ENCODE measurements at places on chromosomes 4 and X. TPM values are rescaled to one million over a fixed set of nuclear protein-coding genes. Genes with fewer than 3 reads are reported as not detected.

Gene EXOC1L
- not detected for total RNA-seq

Gene PTTG2
- not detected for total RNA-seq

Gene GLUD2
- total RNA-seq: 1.3 TPM

Gene VEGFD
- total RNA-seq: not detected

Gene NRK
- 0.16 TPM for total RNA-seq

Gene TMPRSS11B
- not detected for total RNA-seq

Gene FAM156A
- 37.0 TPM for total RNA-seq

Gene FGFBP1
- total RNA-seq: 0.88 TPM

Gene ZFP42
- 1.2 TPM for total RNA-seq

Gene PASD1
- total RNA-seq: not detected

Gene TLR2
- total RNA-seq: 7.8 TPM

Gene PPP1R2C
- not detected for total RNA-seq

Gene CLGN
- total RNA-seq: 5.5 TPM

Gene CXCL1
- not detected for total RNA-seq

Gene GBA3
- total RNA-seq: 0.37 TPM

Gene FATE1
- not detected for total RNA-seq

Gene FHIP1A
- 18.9 TPM for total RNA-seq

Gene MAGEA8
- total RNA-seq: not detected

Gene STAG2
- 67.6 TPM for total RNA-seq

Gene ADH7
- total RNA-seq: not detected

Gene ADAM29
- not detected for total RNA-seq

Gene STATH
- not detected for total RNA-seq

Gene CT45A2
- not detected for total RNA-seq

Gene NKX1-1
- total RNA-seq: not detected

Gene SLC9B1
- total RNA-seq: 1.7 TPM

Gene TMPRSS11A
- not detected for total RNA-seq

Gene GPR119
- not detected for total RNA-seq
